Heart left ventricle (tissue), 16 donors: ENCODE measurements at places on chromosomes 4 and X.

DNA sequence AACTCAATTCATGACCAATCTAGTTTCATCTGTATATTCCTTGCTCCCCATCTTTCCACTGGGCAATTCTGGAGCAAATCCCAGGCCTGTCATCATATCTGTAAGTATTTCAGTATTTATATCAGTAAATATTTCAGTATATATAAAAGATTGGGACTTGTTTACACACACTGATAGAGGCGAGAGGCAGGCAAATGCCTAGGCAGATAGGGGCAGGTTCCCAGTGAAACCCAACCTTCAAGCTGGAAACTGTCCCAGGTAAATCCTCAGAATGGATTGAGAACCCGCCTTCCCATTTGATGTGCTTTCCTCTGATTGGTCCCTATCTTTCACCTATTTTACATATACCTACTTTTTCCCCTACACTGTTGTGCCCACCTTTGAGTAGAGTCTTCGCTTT is 23.8 kb upstream of the TBC1D1 start:
- no peak for DNase-seq

GRCh38 chr4:39881789-39882188 is 95.9 kb downstream of the PDS5A start:
- no peak for DNase-seq

GRCh38 chrX:7948483-7948882 is 21.3 kb upstream of the PNPLA4 start:
- no peak for DNase-seq

DNA sequence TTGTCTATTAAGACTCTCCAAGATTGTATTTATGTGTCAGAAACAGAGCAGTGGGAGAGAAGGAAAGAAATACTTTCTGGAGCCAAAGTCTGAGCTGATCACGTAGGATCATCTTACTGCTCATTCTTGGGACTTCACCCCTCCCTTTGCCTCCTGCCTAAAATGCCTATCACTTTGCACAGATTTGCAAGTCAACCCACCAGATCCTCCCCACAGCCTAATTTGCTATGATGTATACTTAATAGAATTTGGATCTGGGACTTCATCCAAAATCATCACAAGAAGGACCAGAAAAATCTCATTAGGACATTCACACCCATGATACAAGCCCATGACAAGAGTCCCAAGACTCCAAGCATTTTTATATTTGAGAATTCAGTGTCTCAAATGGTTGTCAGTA is 290.2 kb downstream of the FBXW7 start:
- no peak for DNase-seq

GRCh38 chr4:187128976-187129375 is 405.3 kb upstream of the FAT1 start:
- DNase-seq = no peak

GRCh38 chr4:169438057-169438480 is 167.3 kb upstream of the SH3RF1 start:
- DNase-seq = no peak

DNA sequence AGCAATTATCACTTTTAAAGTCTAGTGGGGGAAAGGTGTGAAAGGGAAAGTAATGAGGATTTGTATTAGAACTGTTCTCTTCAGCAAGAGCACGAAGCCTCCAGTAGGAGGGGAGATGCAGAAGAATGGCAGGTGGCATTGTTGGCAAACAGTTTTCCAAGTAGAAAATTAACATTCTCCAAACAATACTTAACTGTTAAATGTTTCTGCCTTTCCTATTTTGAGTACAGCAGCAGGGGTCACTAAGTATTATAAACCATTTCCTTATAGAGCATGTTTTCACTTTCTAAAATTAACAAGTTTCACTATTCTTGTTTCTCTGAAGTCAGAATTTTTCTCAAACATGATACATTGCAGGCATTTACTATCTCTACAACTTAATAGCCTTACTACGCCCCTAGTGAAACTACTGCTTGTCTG is 58.7 kb downstream of the LEF1 start:
- no peak for DNase-seq

GRCh38 chr4:163966612-163967011 is 472.1 kb downstream of the TMA16 start:
- no peak for DNase-seq

- no peak for DNase-seq
These were observed 1779.1 kb downstream of the STIM2 start for GRCh38 chr4:28639747-28640146.

GRCh38 chr4:25838526-25838925 is 24.3 kb downstream of the SEL1L3 start:
- no peak for DNase-seq

DNA sequence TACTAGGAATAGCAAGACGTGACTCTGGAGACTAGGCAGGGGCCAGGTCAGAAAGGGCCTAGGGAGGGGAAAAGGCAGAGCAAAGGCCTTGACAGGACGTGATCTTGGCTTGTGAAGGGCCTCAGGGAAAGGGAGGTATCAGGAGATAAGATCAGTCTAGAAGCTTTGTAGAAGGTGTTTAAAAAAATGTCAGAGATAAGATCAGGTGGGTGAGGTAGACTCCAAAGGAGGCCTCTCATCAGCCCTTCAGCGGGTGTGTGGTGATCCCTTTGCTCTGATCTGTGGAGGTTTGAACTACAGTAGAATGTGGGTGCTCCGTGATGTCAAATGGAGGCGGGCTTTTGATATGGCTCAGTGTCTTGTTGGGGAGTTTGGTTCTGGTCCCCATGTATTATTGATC is 78.8 kb upstream of the PRPS1 start:
- no peak for DNase-seq

DNA sequence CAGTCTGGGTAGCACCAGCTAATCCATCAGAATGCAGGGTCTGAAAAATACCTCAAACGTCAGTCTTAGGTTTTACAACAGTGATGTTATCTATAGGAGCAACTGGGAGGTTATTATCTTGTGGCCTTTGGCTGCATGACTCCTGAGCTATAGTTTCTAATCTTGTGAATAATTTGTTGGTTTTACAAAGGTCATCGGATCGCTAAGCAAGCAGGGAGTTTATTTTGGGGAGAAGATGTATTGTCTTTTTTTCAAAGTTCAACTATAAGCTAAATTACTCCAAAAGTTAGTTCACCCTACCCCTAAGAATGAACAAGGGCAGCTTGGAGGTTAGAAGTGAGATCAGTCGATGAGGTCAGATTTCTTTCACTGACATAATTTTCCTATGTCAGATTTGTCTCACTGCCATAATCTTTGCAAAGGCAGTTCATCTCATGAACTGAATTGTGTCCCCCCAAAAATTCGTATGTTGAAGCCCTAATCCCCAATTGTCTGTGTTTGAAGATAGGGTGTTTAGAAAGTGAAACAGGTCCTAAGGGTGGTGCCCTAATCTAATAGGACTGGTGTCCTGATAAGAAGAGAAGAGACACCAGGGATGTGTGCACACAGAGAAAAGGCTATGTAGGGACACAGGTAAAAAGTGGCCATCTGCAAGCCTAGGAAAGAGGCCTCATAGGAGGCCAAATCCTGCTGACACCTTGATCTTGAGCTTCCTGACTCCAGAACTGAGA is 175.8 kb upstream of the GALNT7 start:
- DNase-seq = no peak

DNA sequence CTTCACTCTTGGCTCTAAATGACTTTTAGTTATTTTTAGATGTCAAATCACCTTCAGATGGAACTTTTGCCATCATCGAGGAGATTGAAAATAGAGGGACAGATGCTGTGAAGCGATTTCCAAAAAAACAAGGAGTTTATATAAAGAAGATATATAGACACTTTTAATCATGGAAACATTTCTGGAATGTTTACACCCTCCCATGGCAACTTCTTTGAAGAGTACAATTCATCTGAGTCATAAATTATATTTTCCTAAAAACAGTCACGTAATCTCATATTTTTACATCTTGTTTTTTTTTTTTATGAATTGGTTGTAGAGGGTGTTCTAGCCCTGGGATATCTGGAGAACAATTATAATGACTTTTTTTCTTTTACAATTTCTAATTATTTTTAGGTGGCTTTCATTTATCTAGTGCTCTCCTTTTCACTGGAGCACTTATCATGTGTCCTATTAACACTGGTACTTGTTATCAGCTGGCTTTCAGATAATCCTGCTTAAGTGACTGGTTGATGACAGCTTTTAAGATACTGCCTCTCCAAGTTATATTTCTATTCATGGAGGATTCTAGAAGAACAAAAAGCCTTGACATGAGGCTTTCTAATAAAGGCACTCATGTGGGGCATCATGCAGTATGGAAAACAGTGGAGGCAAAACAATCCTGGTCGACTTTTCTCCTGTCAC is 24.9 kb downstream of the PCDH7 start:
- no peak for DNase-seq

DNA sequence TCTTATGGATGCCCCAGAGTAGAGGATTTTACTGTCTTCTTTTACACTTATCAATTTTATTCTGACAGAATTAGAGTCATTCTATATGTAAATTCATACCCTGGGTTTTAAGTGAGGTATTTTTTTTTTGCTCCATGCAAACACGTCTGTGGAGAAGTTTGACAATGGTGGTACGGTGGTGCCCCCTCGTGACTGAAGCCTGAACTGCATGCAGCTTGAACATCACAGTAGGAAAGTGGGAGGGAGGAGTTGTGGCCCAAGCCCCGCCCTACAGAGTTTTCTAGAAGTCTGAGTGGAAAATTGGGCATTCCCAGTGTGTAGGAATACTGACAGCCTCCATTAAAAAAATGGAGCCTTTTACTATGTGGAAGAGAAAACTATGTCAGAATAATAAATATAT is 73.3 kb upstream of the RAB40AL start:
- DNase-seq = peak; percentile 87
